Osteocyte (in vitro differentiated cells): ENCODE measurements at places on chromosomes 7 and 10.

GRCh38 chr7:132790104-132790503, 213.8 kb upstream of the PLXNA4 start:
- H3K27me3 ChIP-seq: no peaks in the 10 kb centered on the region
- no peaks in the 10 kb centered on the region for H3K4me1 ChIP-seq
- DNase-seq: no peak
- H3K36me3 ChIP-seq: peaks cover 12% of the 10 kb centered on the region
- no peak overlapping the region for H3K4me3 ChIP-seq

GRCh38 chr7:53656881-53657280, 621.4 kb downstream of the POM121L12 start:
- no peak for DNase-seq
- H3K36me3 ChIP-seq: no peaks in the 10 kb centered on the region
- no peak overlapping the region for H3K4me3 ChIP-seq
- H3K4me1 ChIP-seq: no peaks in the 10 kb centered on the region
- no peak overlapping the region for H3K27ac ChIP-seq

DNA sequence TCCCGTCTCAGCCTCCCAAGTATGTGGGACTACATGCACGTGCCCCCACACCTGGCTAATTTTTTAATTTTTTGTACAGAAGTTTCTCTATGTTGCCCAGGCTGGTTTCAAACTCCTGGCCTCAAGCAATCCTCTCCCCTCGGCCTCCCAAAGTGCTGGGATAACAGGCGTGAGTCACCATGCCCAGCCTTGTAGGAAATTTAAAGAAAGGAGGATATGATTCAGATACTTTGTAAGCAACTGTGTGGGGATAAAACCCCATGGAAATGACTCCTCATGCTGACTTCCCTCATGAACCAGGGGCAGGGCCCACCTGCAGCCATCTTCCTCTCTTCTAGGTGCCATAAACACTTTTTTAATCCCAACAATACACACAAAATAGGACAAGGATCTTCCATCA, 50.2 kb downstream of the APBB1IP start:
- no peak overlapping the region for H3K27ac ChIP-seq
- no peak for DNase-seq
- H3K36me3 ChIP-seq: no peaks in the 10 kb centered on the region

- no peak overlapping the region for H3K27ac ChIP-seq
- no peaks in the 10 kb centered on the region for H3K36me3 ChIP-seq
- no peaks in the 10 kb centered on the region for H3K27me3 ChIP-seq
- peaks cover 23% of the 10 kb centered on the region for H3K4me1 ChIP-seq
- no peak for DNase-seq
Observed at GRCh38 chr10:6140141-6140841, 51.5 kb downstream of the RBM17 start.

DNA sequence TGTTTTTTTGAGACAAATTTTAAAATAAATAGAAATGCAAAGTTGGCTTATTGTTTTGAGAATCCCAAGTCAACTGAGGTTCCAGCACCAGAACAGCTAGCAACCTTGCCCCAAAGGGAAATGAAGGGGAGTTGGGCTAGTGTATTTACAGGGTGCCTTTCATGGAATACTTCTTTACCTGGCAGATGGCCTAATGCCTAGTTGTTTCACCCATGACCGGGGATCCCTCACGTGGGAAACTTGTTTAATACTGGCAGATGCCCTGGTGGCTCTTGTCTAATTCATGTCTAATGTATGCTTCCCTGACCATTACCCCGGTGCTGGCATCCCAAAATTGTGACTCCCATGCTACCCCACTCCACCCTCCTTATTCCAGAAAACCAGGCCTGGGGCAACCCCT, 861.1 kb upstream of the ZWINT start:
- no peaks in the 10 kb centered on the region for H3K36me3 ChIP-seq
- DNase-seq: no peak
- H3K27me3 ChIP-seq: no peaks in the 10 kb centered on the region
- no peak overlapping the region for H3K27ac ChIP-seq
